ENCODE measurements at places on chromosomes 1 and 21. TPM values are rescaled to one million over a fixed set of nuclear protein-coding genes. Genes with fewer than 3 reads are reported as not detected.

Gene PDE4B
- total RNA-seq = 16.3 TPM

Gene TENT5C
- total RNA-seq = 35.0 TPM

Gene TSSK3
- 1.1 TPM for total RNA-seq

Gene MYOC
- total RNA-seq = 0.82 TPM

Gene AGRN
- total RNA-seq = 246 TPM

Gene RCC2
- total RNA-seq = 58.5 TPM

Gene PTPRU
- total RNA-seq = 35.8 TPM

Gene CD48
- total RNA-seq = 5.5 TPM

Gene OR6K3
- not detected for total RNA-seq

Gene SPOCD1
- total RNA-seq = 0.76 TPM

Gene FMO4
- 5.4 TPM for total RNA-seq

Gene FCRL3
- total RNA-seq = 0.06 TPM

Gene PGBD2
- 9.1 TPM for total RNA-seq

Gene CHAF1B
- total RNA-seq = 4.7 TPM

Gene NFIA
- 43.3 TPM for total RNA-seq

Gene ARMH1
- 4.3 TPM for total RNA-seq

Gene B4GALT2
- 24.7 TPM for total RNA-seq

Gene MOV10
- 54.4 TPM for total RNA-seq

Gene PWP2
- 16.1 TPM for total RNA-seq

Gene RXFP4
- 0.18 TPM for total RNA-seq

Gene SELL
- 11.6 TPM for total RNA-seq

Gene MLLT11
- 4.1 TPM for total RNA-seq

Gene SAMD11
- 136 TPM for total RNA-seq

Gene LIN28A
- not detected for total RNA-seq

Gene TEX38
- total RNA-seq = not detected

Gene PGLYRP4
- total RNA-seq = not detected

Gene PEAR1
- total RNA-seq = 33.2 TPM

Gene REG4
- total RNA-seq = 0.58 TPM

Gene WDR3
- total RNA-seq = 11.2 TPM

Gene GFI1
- 1.5 TPM for total RNA-seq

Gene SYT14
- total RNA-seq = 0.29 TPM

Gene RAP1GAP
- 20.5 TPM for total RNA-seq

Gene FBLIM1
- total RNA-seq = 91.0 TPM

Gene TRIM45
- 13.5 TPM for total RNA-seq

Gene AMY1A
- total RNA-seq = not detected

Gene OR2T11
- total RNA-seq = 0.06 TPM

Gene LRRC71
- total RNA-seq = 0.35 TPM

Gene SEC16B
- total RNA-seq = 6.3 TPM

Gene SYT11
- total RNA-seq = 20.0 TPM

Gene GNG12
- 81.9 TPM for total RNA-seq

Gene MYOM3
- 142 TPM for total RNA-seq

Gene CBS
- total RNA-seq = 12.9 TPM

Gene CLDN19
- 93.1 TPM for total RNA-seq

Gene RCOR3
- 57.8 TPM for total RNA-seq

Gene EYA3
- 49.4 TPM for total RNA-seq
